D721Med (cell line): ENCODE measurements at places on chromosomes 4 and X.

GRCh38 chr4:165016971-165017370 is 14.8 kb upstream of the TRIM60 start:
- DNase-seq: no peak

DNA sequence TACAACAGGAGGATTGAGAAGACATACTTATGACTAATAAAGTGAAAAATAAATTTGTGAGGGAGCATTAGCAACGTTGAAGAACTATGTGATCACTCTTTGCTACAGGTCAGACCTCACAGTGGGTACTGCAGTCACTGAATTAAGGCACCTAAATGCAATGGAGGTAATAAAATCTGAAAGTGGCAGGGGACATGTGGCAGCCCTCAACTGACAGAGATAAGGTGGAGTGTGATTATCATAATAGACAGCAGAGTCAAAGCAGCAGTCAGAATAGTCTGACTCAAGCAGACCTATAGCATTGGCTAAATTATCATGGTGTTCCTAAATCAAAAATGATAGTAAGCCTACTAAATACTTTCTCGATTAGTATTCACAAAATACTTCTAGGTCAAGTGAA is 1220.5 kb downstream of the PCDH18 start:
- no peak for DNase-seq

DNA sequence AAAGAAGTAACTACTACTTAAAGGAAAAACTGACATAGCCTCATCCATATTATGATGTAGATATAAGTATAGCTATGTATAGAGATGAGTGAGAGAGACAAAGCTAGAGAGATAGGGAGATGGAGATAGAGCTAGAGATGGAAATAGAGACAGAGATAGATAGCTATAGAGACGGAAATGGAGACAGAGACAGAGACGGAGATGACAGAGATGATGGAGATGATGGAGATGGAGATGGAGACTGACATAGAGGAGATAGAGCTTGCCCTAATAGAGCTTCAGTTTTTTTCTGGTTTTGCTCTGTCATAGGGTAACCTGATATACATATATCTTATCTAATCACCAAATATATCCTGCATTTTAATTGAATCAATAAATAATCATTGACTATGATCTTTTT is 4.3 kb downstream of the EDNRA start:
- no peak for DNase-seq

- DNase-seq: no peak
These were observed 1117.3 kb downstream of the PCDH18 start for GRCh38 chr4:136414981-136415380.

DNA sequence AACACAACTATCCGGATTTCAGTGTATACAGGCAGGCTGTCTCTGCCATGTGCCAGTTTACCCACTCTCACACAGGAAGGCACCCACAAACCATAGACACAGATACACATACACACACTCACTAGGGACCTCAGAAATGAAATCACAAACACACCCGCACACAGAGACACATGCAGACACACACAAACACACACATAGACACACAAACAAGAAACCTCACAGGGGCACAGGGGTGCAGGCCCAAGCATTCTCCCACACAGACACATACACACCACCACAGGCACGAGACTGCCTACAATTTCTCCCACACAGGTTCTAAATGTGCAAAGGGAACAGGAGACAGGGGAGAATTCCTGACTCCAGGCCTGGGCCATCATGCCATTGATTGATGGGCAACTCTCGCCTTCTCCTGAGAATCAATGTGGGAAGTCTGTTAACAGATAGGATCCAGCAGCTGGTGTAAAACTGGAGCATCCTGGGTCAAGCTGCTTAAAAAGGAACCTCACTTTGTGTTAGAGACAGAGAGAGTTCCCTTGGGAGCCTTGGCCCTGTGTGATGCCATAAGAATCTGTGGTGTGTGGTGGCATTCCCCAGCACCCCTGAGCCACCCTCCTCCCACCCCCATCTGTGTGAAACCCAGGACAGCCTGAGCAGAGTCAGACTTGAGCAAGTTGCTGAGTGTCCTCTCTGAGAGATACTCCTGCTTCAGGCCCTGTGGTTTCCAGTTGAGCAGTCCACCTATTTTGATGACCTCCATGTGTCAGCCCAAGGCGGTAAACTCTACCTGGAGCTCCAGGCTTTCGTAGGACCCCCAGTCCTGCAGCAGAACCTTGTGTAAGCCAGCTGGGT is 33.9 kb downstream of the NBDY start:
- no peak for DNase-seq

DNA sequence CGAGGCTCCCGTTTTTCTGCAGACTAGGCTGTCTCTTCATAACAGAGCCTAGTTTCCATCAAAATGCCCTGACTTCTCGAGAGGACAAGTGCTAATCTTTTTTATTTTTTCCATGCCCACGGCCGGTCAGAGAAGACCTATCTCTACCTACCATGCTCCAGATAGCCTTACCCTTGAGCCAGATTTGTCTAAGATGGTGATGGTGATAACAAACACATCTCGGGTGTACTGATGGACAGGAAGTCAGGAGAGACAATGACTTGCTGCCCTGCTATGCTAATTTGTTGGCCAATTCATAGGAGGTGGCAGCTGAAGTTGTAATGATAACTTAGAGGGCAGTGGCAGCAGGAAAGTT is 42.2 kb upstream of the NKRF start:
- no peak for DNase-seq

DNA sequence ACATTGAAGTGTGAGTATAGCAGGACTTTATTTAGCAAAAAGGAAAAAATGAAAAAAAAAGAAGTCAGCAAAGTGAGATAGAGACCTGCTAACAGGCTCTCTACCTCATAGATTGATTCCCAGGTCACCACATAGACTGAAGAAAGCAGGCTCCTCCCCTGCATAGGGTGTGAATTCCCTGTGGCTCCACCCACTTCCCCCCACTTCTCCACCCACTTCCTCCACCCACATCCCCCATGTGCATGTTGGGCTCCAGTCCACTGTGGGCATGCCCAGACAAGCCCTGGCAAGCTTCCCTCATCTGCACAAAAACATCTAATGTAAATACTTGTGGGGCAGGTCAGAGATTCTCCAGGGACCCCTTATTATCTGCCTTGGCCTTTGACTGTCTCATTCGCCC is 97.8 kb downstream of the TMEM47 start:
- DNase-seq: no peak

- DNase-seq: no peak
These were observed 155.8 kb downstream of the ANTXR2 start for GRCh38 chr4:79917246-79917645.

DNA sequence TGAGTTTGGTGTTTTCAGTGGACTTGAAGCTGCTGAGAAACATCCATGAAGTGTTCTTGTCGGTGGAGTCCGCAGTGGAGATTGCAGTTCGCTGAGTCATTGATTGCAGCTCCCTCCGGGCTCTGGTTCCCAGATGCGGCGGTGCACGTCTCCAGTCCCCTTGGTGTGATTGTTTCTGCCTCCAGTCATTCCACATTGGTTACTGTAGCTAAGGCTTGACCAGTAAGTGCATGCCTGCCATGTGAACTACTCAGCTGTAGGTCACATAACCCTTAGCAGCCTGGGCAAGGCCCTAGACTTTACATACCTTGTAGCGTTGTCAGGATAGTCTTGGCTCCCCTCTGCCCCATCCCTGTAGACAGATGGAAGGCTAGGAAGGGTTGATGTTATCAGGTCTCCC is 53.8 kb upstream of the CLCN4 start:
- DNase-seq: no peak

- DNase-seq: no peak
These were observed 57.9 kb downstream of the CFAP299 start for GRCh38 chr4:80393246-80393969.

- no peak for DNase-seq
These were observed 95.5 kb downstream of the EIF4E start for GRCh38 chr4:98833384-98833783.
